ENCODE measurements at places on chromosomes 2 and 18. TPM values are rescaled to one million over a fixed set of nuclear protein-coding genes. Genes with fewer than 3 reads are reported as not detected.

DNA sequence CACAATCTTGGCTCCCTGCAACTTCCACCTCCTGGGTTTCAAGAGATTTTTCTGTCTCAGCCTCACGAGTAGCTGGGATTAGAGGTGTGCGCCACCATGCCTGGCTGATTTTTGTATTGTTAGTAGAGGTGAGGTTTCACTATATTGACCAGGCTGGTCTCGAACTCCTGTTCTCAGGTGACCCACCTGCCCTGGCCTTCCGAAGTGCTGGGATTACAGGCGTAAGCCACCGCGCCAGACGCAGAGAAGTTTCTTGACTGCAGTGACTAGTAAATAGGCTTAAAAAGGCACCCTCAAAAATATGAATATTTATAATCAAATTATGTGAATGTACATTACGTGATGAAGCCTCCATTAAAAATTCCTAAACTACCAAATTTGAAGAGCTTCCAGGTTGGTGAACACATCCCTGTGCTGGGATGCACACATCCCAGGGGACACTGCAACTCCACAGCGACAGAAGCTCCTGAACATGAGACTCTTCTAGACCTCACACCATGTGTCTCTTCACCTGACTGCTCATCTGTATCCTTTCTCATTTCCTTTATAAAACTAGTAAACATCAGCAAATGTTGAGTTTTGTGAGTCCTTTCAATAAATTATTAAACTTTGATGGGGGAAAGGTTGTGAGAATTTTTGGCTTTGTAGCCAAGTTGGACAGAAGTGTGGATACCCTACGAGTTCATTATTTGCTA is 203.3 kb upstream of the SPOPL start:
- no peaks in the 10 kb centered on the region for H3K36me3 ChIP-seq
- no peaks in the 10 kb centered on the region for H3K27me3 ChIP-seq
- DNase-seq, result no peak
- no peak overlapping the region for H3K4me3 ChIP-seq
- no peaks in the 10 kb centered on the region for H3K4me1 ChIP-seq

DNA sequence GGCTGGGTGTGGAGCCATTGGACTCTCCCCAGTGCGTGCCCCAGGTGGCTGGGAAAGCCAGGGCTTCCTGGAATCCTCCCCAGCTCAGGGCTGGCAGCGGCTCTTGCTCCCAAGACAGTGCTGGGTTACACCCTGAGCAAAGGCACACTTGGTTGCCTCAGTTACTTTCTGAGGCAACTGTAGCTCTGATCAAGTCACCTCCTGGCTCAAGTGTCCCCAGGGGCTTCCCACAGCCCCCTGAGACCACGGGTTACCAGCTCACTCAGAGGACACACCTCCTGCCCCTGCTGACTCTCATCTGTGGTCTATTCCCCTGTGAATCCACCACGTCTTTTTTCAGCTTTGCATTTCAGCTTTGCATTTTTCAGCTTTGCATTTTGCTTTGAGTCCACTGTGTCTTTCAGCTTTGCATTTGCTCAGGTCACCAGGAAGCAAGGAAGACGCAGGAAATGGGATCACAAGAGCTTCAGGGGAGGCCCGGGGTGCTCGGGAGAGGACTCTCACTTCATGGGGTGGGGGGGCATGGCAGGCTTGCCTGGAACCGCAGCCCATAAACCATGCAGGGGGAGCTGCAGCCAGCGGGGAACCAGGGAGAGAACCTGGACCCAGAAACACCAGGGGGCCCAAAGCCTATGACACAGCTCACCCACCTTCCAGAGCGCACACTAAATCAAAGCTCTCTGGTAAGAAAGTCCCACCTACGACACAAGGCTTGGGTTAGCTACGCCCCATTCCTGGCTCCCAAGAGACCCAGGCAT is 138.0 kb upstream of the ASB18 start:
- no peak for DNase-seq
- no peak overlapping the region for H3K4me3 ChIP-seq
- H3K36me3 ChIP-seq, result no peaks in the 10 kb centered on the region
- no peaks in the 10 kb centered on the region for H3K4me1 ChIP-seq
- H3K27me3 ChIP-seq, result no peaks in the 10 kb centered on the region

GRCh38 chr2:239805043-239805329 is 220.2 kb downstream of the NDUFA10 start:
- no peak overlapping the region for H3K27ac ChIP-seq
- no peaks in the 10 kb centered on the region for H3K36me3 ChIP-seq
- no peaks in the 10 kb centered on the region for H3K4me1 ChIP-seq
- no peak for DNase-seq

Gene BCL2
- 9.1 TPM for total RNA-seq

Gene SGPP2
- 1.8 TPM for total RNA-seq

GRCh38 chr2:79798776-79799175 is 285.9 kb downstream of the CTNNA2 start:
- no peaks in the 10 kb centered on the region for H3K27me3 ChIP-seq
- H3K4me1 ChIP-seq, result no peaks in the 10 kb centered on the region
- H3K36me3 ChIP-seq, result no peaks in the 10 kb centered on the region
- no peak overlapping the region for H3K27ac ChIP-seq
- DNase-seq, result no peak
- H3K4me3 ChIP-seq, result no peak overlapping the region

- H3K4me1 ChIP-seq, result peaks cover 7% of the 10 kb centered on the region
- H3K4me3 ChIP-seq, result no peak overlapping the region
- H3K27ac ChIP-seq, result no peak overlapping the region
- DNase-seq, result no peak
These were observed 7.7 kb downstream of the CLK1 start for GRCh38 chr2:200856806-200857205.

DNA sequence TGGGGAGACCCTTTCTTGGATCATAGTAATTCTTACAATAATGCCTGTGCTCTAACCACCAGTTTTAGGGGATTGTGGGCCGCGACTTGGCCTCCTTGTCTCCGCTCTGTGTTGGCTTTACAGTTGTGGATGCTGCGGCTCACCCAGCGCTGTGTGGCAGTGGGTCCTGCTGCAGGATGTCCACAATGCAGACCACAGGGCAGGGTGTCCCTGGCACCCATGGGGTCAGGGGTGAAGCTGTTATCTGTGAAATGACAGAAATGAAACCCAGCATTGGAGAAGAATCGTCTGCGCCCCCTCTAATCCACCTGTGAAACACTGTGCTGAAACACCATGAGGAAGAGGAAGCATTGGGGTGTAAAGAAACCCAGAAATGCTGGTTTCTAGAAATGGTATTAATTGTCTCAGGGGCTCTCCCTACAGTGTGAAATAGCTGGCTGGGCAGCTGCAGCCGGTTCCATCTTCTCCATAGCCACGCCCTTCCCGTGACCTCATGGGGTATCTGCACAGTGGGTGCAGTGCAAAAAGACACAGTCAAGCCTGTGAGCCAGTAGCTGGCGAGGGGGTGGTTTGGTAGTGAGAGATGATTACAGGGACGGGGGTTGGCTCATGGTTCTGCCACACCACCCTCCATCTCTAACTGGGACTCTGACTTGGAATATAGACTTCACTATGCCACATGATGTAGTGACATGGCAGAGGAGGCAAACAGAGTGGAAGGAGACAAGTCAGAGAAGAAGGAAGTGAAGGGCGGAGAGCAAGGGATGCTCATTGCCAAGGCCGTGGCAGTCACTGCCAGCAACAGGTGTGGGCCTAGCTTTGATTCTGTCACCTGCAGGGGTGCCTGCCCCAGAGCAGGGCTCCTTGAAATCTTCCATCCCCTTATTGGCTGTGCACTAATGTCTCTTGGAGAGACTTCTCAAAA is 16.2 kb downstream of the INPP4A start:
- H3K27ac ChIP-seq, result no peak overlapping the region
- H3K4me1 ChIP-seq, result peaks cover 2% of the 10 kb centered on the region
- no peaks in the 10 kb centered on the region for H3K27me3 ChIP-seq
- no peak overlapping the region for H3K4me3 ChIP-seq
- no peaks in the 10 kb centered on the region for H3K36me3 ChIP-seq

GRCh38 chr2:50385349-50385748 is 646.6 kb downstream of the NRXN1 start:
- DNase-seq, result no peak
- no peaks in the 10 kb centered on the region for H3K27me3 ChIP-seq
- H3K27ac ChIP-seq, result no peak overlapping the region
- H3K4me1 ChIP-seq, result no peaks in the 10 kb centered on the region
- no peaks in the 10 kb centered on the region for H3K36me3 ChIP-seq

DNA sequence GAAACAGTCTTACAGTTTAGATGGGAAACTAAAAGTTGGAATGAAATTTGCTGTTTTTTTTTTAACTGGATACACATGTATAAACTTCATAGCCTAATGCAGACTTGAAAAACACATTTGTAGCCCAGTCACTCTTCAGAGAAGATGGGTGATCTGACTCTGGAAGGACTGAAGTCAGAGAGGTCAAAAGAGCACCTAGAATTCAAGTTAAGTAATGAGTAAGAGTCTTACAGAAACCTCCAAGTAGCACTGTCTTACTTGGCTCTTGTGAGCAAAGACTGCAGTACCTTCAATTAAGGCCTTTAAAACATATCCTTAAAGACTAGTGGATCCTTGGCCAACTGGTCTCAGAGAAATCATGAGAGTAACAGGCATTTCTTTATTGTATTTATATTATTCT is 41.9 kb downstream of the TRAPPC8 start:
- H3K4me3 ChIP-seq, result no peak overlapping the region
- no peaks in the 10 kb centered on the region for H3K27me3 ChIP-seq
- H3K27ac ChIP-seq, result no peak overlapping the region
- no peaks in the 10 kb centered on the region for H3K4me1 ChIP-seq

DNA sequence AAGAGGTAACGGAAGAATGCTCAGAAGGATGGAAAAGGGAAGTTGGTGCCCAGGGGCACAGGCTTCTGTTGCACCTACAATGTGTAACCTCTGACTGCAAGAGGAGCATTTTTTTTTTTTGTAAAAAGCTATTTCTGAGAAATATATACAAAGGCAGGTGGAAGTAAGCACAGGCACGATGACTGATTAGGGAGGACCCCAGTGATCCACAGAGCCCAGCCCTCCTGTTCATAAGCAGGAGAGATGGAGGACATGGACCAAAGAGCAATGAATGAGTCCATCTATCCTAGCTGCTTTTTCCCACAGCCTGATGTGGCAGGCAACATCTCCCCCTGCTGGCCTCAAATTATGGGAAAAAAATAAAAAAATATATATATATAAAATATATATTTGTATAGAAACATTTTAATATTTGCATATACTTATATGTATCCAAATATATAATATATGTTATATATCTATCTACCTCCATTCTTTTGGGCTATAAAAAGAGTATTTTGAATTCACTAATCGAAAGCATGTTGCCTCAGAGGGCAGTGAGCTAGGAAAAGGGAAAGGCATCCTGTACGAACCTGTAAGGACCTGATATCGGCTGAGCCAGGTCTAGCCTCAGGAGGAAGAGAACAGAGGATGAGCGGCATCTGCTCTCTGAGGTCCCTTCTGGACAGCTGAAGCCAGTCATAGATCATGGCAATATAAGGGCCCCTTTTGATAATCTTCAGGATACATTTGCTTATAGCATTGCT is 166.0 kb upstream of the STK17B start:
- H3K36me3 ChIP-seq, result no peaks in the 10 kb centered on the region
- DNase-seq, result peak; percentile 53
- H3K4me1 ChIP-seq, result no peaks in the 10 kb centered on the region
- no peak overlapping the region for H3K27ac ChIP-seq

DNA sequence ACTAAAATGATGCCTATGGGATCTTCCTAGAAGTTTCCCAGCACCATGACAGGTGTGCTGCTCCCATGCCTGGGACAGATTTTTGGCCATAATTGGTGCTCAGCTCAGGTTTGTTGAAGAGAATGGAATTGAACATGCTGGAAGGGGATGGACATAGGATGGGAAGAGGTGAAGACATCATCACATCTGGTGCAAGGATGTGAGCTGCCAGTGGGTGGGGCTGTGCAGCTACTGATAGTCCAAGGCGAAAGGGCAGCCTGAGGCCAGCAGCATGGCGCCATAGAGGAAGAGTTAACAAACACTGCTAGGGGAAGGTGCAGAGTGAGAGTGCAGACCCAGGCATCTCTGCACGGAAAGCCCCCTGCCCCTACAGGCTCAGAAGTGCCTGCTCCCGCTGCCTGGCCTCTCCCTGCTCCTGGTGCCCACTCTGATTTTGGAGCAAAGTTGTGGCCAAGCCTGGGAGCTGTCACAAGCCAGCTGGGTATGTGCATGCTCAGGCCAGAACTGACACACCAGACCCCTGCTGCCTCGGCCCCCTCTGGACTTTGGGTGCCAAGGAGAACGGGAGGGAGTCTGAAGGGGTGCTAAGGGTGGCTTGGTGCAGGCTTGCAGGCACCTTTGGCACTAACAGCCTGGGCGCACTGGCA is 178.6 kb downstream of the ZBTB7C start:
- no peaks in the 10 kb centered on the region for H3K4me1 ChIP-seq
- no peaks in the 10 kb centered on the region for H3K27me3 ChIP-seq
- H3K36me3 ChIP-seq, result no peaks in the 10 kb centered on the region
- peak; percentile 80 for DNase-seq

DNA sequence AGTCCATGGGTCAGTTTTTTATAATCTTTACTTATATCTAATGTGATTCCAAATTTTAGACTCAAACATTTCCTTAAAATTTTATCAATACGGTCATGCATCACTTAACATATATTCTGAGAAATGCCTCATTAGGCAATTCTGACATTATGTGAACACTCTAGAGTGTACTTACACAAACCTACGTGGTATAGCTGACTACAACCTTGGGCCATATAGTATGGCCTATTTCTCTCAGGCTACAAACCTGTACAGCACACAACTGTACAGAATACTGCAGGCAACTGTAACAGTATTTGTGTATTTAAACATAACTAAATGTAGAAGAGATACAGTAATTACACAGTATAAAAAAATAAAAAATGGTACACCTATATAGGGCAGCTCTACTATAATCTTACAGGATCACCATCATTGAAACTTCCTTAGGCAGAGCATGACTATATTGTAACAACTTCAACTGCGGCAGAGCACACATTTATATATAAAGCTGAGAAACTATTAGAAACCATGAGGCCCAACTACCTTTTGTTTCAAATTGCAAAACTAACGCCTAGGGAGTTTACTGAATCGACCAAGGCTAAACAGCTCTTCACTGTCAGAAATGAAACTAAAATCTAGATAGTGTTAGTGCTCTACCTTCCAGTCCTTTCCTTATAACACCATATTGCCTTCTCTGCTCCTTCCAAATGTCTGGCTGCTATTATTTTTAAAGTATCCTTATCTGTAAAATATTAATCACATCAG is 6.9 kb downstream of the YES1 start:
- no peaks in the 10 kb centered on the region for H3K36me3 ChIP-seq
- no peaks in the 10 kb centered on the region for H3K27me3 ChIP-seq
- no peak overlapping the region for H3K4me3 ChIP-seq
- DNase-seq, result no peak

- H3K4me3 ChIP-seq, result no peak overlapping the region
- H3K36me3 ChIP-seq, result no peaks in the 10 kb centered on the region
- H3K27me3 ChIP-seq, result no peaks in the 10 kb centered on the region
- H3K27ac ChIP-seq, result no peak overlapping the region
These were observed 9.9 kb downstream of the MOB1A start for GRCh38 chr2:74168739-74169138.

GRCh38 chr18:62183578-62184195 is 3.2 kb downstream of the PIGN start:
- H3K36me3 ChIP-seq, result no peaks in the 10 kb centered on the region
- H3K27ac ChIP-seq, result no peak overlapping the region
- H3K4me3 ChIP-seq, result no peak overlapping the region
- no peaks in the 10 kb centered on the region for H3K27me3 ChIP-seq
- peaks cover 10% of the 10 kb centered on the region for H3K4me1 ChIP-seq
- peak; percentile 74 for DNase-seq
